Naive thymus-derived CD4-positive, alpha-beta T cell (primary cell): ENCODE measurements at places on chromosomes 4 and X. TPM values are rescaled to one million over a fixed set of nuclear protein-coding genes. Genes with fewer than 3 reads are reported as not detected.

Gene CXorf49
- not detected in 2 replicates for total RNA-seq

- no peak overlapping the region for H3K27ac ChIP-seq
- H3K4me1 ChIP-seq = no peaks in the 10 kb centered on the region
- no peaks in the 10 kb centered on the region for H3K36me3 ChIP-seq
- no peak overlapping the region for H3K4me3 ChIP-seq
- no peak for DNase-seq
- H3K27me3 ChIP-seq = no peaks in the 10 kb centered on the region
Measured at GRCh38 chrX:83022020-83022419, 486.1 kb upstream of the POU3F4 start.

DNA sequence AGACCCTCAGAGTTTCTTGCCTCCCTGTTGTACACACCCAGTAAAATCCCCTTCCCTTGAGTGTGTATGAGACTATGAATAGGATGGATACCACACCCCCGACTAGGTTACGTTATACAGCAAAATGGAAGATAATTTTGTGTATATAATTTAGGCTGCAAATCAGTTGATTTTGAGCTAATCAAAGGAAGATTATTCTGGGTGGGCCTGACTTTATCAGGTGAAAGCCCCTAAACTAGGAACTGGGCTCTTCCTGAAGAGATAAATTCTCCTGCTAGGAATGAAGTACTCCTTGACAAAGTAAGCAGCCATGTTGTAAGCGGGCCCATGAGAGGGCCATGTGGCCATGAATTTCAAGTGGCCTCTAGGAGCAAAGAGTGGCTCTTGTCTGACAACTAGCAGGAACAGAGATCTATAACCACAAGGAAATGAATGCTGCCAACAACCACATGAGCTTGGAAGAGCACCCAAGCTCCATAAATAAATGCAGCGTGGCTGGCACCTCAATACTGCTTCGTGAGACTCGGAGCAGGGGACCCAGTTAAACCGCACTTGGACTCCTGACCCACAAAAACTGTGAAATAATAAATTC, 646.4 kb downstream of the IL1RAPL1 start:
- no peaks in the 10 kb centered on the region for H3K36me3 ChIP-seq
- no peaks in the 10 kb centered on the region for H3K27me3 ChIP-seq
- H3K27ac ChIP-seq = no peak overlapping the region
- H3K4me3 ChIP-seq = no peak overlapping the region
- DNase-seq = no peak

Gene PORCN
- 16.8 TPM for total RNA-seq

DNA sequence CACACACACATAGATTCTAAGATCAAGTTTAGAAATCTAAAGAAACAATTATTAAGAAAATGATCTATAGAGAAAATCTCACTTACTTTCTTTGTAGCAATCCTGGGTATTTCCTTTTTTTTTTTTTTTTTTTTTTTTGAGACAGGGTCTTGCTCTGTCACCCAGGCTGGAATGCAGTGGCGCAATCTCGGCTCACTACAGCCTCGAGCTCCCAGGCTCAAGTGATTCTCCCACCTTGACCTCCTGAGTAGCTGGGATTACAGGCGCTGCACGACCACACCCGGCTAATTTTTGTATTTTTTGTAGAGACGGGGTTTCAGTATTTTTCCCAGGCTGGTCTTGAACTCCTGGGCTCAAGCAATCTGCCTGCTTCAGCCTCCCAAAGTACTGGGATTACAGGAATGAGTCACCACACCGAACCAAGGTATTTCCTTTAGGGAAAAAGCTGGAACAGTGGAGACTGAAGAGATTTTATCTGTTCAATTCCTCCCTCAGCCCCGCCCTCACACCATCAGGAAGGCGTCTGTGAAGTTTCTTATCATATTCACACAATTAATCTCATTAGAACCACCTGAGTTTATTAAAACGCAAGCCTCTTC, at the start of gene TRIML2:
TRIML2 (minus strand) TSS at position 447 of the 599 bp plus-strand sequence. CDS start 4,235 bp downstream, outside the sequence.
- no peaks in the 10 kb centered on the region for H3K36me3 ChIP-seq
- no peak within 1 kb of the TSS for H3K4me3 ChIP-seq
- H3K27ac ChIP-seq = no peak within 1 kb of the TSS
- no peak for DNase-seq

- no peak for DNase-seq
- H3K4me1 ChIP-seq = no peaks in the 10 kb centered on the region
- no peaks in the 10 kb centered on the region for H3K36me3 ChIP-seq
- no peaks in the 10 kb centered on the region for H3K27me3 ChIP-seq
Measured at GRCh38 chr4:74375824-74376426, 11.0 kb downstream of the EREG start.

Gene STPG2
- 0.30 TPM for total RNA-seq

DNA sequence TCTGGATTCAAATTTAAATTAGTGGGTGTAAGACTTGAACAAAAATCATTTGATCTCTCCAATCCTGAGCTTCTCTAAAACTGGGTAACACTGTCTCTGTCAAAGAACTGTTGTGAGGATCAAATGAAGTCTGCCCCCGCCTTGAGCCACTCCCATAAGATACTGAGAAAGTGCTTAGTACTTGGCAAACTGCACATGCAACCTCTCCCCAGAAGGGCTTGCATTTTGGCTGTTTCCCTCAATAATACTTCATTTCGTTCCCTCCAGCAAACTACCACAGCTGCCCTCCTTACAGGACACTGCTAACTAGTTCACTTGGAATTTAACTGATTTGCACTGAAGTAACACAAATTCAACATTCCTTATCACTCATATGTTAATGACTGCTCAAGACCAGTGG, 79.8 kb downstream of the APBB2 start:
- H3K4me1 ChIP-seq = no peaks in the 10 kb centered on the region
- H3K27ac ChIP-seq = no peak overlapping the region
- DNase-seq = no peak
- H3K27me3 ChIP-seq = no peaks in the 10 kb centered on the region
- H3K36me3 ChIP-seq = no peaks in the 10 kb centered on the region
